ENCODE measurements at places on chromosomes 12 and 14. TPM values are rescaled to one million over a fixed set of nuclear protein-coding genes. Genes with fewer than 3 reads are reported as not detected.

Gene EPYC
- total RNA-seq = not detected

Gene IRAK3
- total RNA-seq = not detected

Gene ASPG
- not detected for total RNA-seq

Gene PLXNC1
- total RNA-seq = not detected

Gene CCND2
- not detected for total RNA-seq

DNA sequence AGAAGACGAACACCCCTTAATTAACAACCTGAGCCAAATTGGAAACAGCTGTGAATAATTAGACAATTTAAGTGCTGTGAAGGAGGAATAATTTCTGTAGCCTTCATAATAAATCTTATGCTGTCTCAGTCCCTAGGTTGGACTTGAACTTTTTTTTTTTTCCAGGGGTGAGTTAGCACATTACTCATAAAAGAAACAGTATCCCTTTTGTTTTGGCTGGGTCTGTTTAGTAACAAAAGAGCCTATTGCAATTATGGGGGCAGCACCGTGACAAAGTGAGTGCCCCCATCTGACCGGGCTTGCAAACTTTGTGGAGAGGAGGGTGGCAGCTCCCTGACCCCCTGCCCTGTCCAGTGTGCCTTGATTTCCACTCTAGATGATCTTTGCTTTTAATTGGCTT, 167.4 kb downstream of the DICER1 start:
- no peaks in the 10 kb centered on the region for H3K36me3 ChIP-seq
- H3K27me3 ChIP-seq = peaks cover 5% of the 10 kb centered on the region
- H3K4me3 ChIP-seq = no peak overlapping the region

- H3K4me3 ChIP-seq = no peak overlapping the region
- H3K36me3 ChIP-seq = no peaks in the 10 kb centered on the region
- no peak for DNase-seq
- no peak overlapping the region for H3K27ac ChIP-seq
- peaks cover 25% of the 10 kb centered on the region for H3K27me3 ChIP-seq
- H3K4me1 ChIP-seq = no peaks in the 10 kb centered on the region
Measured at GRCh38 chr12:84964048-84964447, 51.4 kb upstream of the SLC6A15 start.
